CD4-positive, alpha-beta T cell (primary cell): ENCODE measurements at places on chromosomes 12 and 14.

GRCh38 chr12:50052964-50053363, 4.4 kb upstream of the ASIC1 start:
- DNase-seq = no peak

- DNase-seq = no peak
Observed at GRCh38 chr12:45368841-45369489, 153.1 kb downstream of the ANO6 start.

- no peak for DNase-seq
Observed at GRCh38 chr12:25592725-25593495, 39.8 kb upstream of the LMNTD1 start.

DNA sequence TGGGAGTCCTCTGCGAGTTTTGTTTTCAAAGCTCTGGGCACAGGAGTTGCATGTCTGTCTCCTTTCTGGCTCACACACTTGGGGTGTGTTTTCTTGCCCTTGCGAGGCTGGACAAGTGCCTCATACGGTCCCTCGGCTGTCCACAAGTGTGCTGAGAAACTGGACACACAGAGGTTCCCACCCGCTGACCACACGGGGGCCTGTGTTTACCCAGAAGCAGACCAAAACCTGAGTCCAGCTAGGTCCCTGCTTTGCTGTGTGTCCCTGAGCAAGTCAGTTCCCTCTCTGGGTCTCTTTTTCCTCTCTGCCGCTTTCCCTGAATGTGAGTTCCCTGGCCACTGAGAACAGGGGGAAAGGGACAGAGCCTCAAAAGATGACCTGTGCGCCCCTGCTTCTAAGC, 678 bp upstream of the OAS2 start:
- no peak for DNase-seq

GRCh38 chr12:107058190-107058589, 35.2 kb downstream of the CRY1 start:
- DNase-seq = no peak

DNA sequence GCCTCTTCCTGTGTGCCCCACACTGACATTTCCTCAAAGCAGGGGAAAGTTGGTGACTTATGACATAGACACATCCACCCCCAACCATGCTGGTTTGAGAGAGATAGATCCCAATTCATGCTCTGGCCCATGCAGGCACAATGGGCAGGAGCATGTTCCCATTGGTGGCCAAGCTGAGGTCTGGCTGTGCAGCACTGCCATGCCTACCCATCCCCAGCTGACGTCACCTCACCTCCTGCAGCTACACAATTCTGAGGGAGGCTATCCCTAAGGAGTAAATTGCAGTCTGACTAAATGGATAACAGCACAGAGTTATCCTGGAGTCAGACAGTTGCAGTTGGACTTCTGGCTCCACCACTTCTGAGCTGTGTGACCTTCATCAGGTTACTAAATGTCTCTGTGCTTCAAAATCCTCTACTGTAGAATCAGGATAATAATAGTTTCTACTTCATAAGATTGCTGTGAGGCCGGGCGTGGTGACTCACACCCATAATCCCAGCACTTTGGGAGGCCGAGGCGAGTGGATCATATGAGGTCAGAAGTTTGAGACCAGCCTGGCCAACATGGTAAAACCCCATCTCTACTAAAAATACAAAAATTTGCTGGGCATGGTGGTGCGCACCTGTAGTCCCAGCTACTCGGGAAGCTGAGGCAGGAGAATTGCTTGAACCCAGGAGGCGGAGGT, 323.9 kb downstream of the BCL11B start:
- no peak for DNase-seq

GRCh38 chr12:61870658-61871484, 389.3 kb upstream of the USP15 start:
- peak; percentile 11 for DNase-seq
